ENCODE measurements at places on chromosomes 3 and 15.

DNA sequence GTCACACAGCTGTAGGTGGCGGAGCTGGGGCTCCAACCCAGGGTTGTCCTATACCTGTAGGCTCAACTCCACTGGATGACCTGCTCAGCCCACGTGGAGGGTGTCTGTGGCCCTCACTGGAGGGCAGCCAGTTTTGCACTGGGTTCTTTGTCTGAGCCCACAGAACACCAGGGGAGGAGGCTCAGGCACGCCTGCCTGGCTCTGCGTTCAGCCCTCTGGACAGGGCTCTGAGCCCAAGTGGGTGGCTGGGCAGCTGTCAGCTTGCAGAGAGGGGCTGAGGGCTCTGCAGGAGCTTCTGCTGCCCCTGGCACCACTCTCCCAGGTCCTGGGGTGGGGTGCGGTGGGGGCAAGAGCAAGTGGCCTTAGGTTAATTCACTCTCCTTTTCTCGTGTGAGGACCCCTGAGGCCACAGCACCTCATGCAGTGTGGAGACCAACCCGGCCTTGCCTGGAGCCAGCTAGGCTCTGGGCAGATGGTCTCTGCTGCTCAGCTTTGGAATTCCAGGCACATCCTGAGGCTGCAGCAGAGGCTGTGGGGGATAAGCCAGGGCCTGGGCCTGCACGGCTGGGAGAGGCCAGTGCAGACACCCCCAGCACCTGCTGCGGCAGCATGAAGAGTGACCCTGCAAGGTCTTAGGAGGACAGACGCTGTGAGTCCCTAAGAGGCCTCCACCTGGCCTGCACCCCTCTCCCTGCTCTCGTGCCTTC, 23.5 kb downstream of the DUSP7 start:
- no peak for DNase-seq

DNA sequence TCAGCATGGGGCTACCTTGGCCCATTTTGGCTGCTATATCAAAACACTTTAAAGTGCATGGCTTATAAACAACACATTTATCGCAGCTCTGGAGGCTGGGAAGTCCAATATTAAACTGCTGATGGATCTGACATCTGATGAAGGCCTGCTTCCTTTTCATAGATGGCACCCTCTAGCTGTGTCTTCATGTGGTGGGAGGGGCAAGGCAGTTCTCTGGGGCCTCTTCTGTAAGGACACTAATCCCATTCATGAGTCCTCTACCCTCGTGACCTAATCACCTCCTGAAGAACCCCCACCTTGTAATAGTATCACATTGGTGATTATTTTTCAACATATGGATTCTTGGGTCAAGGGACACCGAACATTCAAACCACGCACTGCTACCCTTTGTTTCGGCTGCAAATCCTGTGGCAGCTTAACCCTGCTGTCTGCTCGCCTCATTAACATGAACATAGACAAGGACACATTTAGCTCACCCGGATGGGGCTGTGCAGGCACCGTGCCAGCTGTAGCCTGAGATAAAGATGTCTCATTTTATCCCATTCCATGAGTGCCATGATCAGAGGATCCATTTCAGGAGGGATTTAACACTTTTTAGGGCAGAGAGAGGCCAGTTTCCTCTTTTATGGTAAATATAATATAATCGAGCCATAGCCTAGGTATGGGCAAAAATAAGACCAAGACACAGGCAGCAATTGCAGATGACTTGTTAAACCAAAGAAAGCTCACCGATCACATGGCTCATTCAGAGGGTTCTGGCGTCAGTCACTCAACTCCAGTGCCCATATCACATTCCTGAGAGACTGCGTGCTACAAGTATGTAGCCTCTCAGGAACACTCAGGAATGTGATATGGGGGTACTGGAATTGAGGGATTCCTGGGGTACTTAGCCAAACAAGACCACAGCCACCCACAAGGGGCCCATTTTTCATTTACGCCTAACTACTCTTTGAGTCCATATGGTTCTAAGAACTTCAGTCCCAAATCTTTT, 251.1 kb upstream of the ST8SIA2 start:
- no peak for DNase-seq

GRCh38 chr3:33940149-33940548, 141.7 kb downstream of the PDCD6IP start:
- DNase-seq, result no peak

GRCh38 chr3:30258426-30259392, 347.7 kb upstream of the TGFBR2 start:
- no peak for DNase-seq

GRCh38 chr3:78076379-78076778, 1036.5 kb downstream of the ROBO2 start:
- DNase-seq, result no peak

- DNase-seq, result no peak
Measured at GRCh38 chr3:78140274-78140673, 1100.4 kb downstream of the ROBO2 start.

DNA sequence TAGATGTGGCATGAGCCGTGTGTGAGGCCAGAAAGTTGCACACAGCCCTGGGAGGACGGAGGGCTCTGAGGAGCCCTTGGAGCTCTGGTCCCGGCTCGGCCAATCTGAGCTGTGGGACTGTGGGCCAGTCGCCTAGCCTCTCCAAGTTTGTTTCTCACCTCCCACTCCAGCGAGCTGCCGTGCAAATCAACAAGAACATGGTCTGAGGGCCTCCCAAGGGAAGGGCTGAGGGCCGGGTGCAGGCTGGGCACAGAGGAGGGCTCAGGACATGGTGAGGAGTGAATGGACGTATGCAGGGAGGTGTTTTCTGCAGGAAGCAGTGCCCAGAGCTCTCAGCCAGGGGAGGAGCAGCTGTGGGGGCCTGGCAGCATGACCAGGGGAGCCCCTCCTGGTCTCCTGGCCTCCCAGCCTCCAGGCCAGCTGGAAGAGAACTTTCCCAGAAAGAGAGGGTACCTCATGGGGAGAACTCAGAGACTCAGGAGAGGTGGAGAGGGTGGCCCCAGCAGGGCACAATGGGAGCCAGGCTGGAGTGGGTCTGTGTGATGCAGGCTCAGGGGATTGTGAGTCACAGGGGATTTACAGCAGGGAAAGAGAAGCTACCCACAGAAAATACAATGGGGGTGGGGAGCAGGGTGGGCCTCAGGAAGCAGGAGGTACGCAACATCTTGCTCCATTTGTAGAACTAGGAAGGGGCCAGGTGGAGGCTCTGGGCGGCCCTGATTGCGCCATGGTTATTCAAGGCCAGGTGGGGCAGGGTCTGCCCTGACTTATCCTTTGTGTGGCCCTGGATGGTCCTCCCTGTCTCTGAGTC, 24.8 kb downstream of the PSTPIP1 start:
- DNase-seq, result no peak

GRCh38 chr15:32652178-32652577, 10.7 kb downstream of the SCG5 start:
- no peak for DNase-seq

DNA sequence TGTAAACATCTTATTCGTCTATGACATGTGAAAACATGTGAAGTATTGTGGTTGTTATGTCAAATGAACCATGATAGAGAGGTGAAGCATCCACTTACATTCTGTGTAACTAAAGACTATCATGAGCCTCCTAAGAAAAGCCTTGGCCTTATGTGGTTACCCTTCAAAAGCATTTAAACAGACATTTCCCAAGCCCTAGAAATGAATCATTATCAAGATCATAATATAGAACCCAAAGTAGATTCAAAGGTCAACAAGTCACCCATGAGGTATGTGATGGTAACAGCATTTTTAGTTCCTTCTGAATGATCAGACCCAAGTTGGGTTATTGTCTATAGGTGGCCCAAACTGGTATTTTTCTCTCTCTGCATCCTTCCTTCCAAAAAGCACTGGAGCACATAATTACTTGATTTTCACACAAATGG, 408.0 kb downstream of the TBL1XR1 start:
- DNase-seq, result no peak

GRCh38 chr3:65828706-65829105, 210.0 kb downstream of the MAGI1 start:
- DNase-seq, result no peak

DNA sequence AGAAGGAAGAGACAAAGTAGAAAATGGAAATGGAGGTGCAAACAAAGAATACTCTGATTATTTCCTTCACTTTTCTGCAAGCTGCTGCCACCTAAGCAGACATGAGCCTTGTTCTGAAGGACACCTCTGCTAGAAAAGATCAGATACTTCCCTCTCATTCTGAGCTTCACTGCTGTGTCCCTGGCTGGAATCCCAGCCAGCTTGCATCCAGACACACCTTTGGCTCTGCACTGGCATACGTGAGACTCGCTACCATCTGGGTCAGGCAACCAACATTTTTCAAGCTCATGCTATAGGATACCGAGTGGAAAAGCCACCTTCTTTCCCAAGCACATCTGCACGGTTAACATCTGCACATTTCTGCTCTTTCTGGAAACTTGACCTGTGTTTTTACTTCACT, 166.7 kb upstream of the SUCLG2 start:
- DNase-seq, result no peak

DNA sequence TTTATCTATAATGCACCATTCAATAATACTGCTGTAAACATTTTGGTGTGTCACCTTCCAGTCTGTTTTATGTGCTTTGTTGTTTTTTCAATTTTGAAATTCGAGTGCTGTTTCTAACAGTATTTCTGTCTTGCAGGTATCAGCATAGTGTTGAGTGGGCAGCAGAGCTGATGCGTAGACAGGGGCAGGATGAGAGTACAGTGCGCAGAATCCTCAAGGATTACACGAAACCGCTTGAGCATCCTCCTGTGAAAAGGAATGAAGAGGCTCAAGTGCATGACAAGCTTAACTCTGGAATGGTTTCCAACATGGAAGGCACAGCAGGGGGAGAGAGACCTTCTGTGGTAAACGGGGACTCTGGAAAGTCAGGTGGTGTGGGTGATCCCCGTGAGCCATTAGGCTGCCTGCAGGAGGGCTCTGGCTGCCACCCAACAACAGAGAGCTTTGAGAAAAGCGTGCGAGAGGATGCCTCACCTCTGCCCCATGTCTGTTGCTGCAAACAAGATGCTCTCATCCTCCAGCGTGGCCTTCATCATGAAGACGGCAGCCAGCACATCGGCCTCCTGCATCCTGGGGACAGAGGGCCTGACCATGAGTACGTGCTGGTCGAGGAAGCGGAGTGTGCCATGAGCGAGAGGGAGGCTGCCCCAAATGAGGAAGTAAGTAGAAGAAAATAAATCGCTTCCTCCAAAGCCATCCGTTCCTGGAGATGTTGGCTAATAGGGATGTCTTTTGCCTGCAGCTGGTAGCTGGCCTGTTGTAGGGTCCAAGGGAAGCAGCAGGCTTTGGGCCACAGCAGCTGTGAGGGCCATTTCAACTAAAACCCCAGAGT, 19.1 kb downstream of the TSEN2 start:
- no peak for DNase-seq

- DNase-seq, result no peak
Measured at GRCh38 chr3:134860141-134860540, 65.1 kb downstream of the EPHB1 start.

- DNase-seq, result no peak
Measured at GRCh38 chr3:52490939-52491526, 4.1 kb upstream of the STAB1 start.

GRCh38 chr3:23710555-23710954, 95.2 kb upstream of the UBE2E1 start:
- DNase-seq, result no peak

- peak; percentile 65 for DNase-seq
Measured at GRCh38 chr15:78422571-78423340, 15.3 kb upstream of the IREB2 start.

GRCh38 chr3:45664578-45664977, 24.6 kb upstream of the SACM1L start:
- DNase-seq, result no peak

DNA sequence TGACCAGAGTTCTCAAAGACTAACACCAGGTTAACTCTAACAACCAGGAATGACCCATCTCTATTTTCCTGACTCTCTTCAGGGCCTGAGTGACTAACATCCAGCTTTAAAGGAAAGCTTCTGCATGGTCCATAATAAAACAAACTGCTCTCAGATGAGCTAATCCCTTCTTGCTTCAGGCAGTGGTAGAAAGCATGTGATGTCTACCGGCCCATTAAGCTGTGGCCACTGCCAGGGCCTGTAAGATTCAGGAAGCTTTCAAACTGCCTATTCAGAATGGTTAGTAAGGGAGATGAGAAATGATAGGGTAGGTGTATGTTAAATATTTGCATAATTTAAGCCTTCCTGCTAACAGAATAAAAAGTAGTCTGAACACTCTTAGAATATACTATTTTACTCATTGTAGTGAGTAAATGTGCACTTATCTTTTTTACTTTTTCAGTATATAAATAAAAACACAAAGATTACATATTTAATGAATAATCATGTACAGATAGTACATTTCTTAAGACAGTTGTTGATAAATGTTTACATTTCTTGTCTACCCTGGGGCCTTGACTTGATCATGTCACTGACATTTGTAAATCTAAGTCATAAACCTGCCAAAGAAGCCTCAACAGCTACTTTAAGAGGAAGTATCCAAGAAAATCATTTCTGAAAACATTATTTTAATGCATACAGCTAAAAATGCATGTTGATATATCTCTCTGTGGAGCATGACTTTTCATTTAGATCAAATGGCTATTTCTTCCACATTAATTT, 222.0 kb downstream of the MCTP2 start:
- no peak for DNase-seq

DNA sequence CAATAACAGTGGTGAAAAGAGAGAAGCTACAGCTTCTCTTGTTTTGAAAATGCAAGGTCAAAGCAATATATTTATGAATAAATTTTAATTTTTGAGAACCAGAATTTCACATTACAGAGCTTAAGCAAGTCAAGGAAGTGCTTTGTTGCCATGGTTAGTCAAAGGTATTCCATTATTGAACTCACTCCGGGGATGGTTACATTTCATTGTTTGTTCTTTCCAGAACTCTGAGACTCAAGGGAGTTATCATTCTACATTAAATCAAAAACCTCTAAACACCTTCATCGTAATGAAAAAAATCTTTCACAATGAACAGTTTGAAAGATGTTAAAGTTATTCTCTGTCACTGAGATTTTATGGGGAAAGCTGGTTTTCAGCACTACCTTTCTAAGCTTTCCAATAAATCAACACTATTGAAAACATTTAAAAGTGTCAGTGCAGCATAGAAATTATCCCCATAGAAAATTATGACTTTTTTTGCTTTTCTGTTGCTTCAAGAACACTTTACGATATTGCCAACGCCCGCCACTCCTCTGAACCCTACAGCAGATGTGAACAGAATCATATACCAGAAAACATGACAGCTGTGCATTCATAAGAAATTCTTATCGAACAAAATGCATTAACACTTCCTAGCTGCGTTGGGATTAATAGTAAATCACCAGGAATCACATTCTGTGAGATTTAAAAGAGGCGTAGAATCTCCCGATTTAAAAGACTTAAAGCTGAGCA, 83.0 kb downstream of the OTOL1 start:
- DNase-seq, result no peak

DNA sequence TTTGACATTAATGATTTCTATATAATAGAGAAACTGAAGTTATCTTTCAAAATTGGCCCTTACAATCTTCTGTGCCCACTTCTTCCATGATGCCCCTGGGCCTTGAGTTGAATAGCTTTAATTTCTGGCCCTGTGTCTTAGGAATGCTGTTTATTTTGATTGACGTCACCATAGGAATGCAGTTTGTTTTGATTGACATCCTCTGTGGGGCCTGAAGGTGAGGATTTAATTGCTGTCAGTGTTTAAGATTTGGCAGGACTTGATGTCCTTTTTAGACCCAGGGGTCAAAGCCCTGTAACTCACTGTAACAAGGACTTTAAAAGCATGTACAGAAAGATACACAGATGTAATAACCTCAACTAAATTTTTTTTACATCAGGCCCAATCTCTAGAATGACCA, 83.3 kb downstream of the GLDN start:
- no peak for DNase-seq

GRCh38 chr3:100630664-100631063, 21.3 kb downstream of the ADGRG7 start:
- DNase-seq, result no peak
